ENCODE measurements at places on chromosomes 7 and 10.

DNA sequence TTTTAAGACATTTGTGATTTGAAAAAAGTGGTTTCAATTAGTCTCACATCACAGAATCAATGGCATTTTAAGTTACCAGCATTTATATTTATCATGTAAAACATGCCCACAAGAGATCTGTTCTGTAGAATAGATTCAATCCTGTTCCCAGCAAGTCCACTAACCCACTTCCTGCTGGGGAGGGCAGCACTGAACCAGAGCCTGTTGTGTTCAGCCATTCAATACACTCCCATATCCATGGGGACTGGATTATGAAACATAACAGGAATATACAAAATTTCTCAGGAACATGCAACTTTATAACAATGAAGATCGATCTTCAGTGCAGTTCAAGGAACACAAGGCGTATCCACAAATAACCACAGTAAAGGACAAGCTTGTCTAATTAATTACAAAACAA, 24.4 kb upstream of the ANK3 start:
- DNase-seq = no peak

DNA sequence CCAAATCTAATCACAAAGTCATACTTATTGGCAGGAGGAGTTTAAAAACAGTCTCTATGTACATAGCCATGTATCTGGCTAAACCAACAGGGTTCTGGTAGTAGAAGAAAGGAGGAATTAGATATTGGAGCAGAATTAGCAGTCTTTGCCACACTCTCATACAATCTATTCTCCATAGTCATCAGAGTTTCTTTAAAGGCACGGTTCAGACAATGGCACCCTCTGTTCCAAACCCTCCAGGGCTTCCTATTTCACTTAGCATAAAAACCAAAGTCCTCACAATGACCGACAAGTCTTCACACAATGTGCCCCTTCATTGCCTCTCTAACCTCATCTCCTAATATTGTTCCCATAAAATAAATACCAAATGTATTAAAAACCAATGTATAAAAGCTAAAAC, 12.7 kb downstream of the ZNF438 start:
- peak; percentile 69 for DNase-seq

DNA sequence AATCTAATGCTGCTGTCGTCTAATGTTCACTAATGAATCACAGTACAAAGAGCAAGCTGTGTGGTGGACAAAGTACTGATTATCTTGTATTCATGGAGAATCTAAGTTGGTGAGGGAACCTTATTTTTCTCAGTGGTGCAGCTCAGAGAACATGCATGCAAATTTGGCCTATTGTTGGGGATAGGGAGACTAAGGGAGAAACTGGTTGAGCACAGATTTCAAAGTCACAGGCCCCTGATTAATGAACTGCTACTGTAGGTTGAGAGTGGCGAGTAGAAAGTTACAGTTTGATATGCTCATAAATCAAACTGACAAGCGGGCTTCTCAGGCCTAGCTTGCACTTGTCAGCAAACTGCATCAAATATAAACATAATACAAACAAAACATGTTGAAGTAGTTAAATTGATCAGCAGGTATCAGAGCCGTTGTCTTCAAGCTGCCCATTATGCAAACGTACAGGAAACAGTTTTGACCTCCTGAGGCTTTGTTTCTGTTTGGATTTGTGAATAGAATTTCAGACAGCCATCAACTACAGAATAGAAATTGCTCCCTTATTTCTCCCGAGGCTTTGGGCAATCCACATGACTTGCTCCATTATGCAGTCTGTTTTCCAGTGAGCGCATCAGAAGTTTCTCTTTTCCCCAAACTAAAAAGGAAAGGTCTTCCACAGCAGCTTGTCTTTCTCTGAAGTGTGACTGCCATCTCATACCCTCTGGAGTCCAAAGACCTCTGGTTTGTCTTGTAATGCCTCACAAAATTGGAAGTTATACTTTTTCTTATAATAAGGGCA, 215.8 kb downstream of the FOXP2 start:
- DNase-seq = peak; percentile 76

GRCh38 chr7:104650991-104651640, 322.7 kb downstream of the LHFPL3 start:
- peak; percentile 15 for DNase-seq

GRCh38 chr7:85177316-85177715, 9.5 kb downstream of the SEMA3D start:
- DNase-seq = no peak

DNA sequence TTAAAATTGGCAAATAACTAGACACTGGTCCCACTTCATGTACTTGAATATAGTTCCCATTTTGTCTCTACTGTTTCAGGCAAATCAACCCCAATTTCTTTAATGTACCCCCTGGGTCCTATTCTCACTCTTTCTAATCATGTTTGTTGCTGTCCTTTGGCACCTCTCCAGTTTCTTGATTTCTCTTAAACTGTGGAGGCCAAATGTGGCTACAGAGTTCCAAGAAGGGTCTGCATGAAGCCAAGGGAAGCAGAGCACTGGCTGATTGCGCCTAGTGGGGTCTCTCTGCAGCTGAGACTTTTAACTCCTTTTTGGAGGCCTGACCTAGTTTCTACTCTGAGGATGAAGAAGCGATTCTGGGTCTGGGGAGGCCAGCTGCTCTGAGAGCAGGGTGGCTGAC, 6.7 kb upstream of the ADAM12 start:
- no peak for DNase-seq

GRCh38 chr7:42452356-42452755, 215.3 kb upstream of the GLI3 start:
- no peak for DNase-seq

- peak; percentile 67 for DNase-seq
These were observed 820 bp downstream of the WAC start for GRCh38 chr10:28533571-28534304.

Data from brain (organoid and tissue), 16 donors.